ENCODE measurements at places on chromosomes 16 and 17.

- DNase-seq: no peak
Observed at GRCh38 chr17:60358606-60359225, 33.2 kb downstream of the USP32 start.

GRCh38 chr17:79000396-79001189 lies 9.0 kb downstream of the CANT1 start:
- DNase-seq: no peak

GRCh38 chr17:27085517-27085916 lies 208.4 kb upstream of the WSB1 start:
- DNase-seq: no peak

- DNase-seq: no peak
Observed at GRCh38 chr17:3804503-3804931, 3.5 kb upstream of the ITGAE start.

GRCh38 chr16:56047307-56048234 lies 143.7 kb upstream of the GNAO1 start:
- no peak for DNase-seq

DNA sequence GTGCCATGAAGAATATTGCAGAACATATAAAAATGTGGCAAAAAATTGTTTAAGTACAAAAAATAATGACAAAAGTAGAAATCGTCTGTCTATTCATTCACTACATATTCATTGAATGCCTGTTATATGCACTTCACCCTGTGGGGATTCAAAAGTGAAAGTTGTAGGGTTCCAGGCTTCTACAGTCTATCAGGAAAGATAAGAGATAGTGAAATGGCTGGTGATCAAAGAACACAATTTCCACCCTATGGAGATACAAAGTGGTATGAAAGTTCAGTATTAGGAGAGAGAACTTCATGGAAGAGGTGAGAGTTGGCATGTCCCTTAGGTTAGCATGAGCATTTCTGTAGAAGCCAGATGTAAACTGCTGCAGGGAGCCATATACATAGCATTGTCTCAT lies 127.0 kb upstream of the PMFBP1 start:
- DNase-seq: no peak

- DNase-seq: no peak
Observed at GRCh38 chr16:1258906-1259759, 3.3 kb downstream of the TPSD1 start.

GRCh38 chr17:9941305-9941704 lies 36.2 kb upstream of the RCVRN start:
- no peak for DNase-seq

DNA sequence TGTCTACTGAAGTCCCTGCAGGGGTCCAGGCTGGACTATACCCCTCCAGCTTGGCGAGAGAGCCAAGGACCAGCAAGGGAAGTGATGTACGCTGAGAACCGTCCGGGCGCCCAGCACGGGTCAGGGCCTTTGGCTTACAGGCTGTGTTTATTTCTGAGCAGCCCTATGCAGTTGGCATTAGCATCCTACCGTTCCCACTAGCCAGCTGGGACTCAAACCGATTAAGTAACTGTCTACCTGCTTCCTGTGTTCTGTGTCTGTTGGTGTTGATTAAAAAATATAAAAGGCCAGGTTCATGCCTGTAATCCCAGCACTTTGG lies 73.8 kb downstream of the CMIP start:
- no peak for DNase-seq

DNA sequence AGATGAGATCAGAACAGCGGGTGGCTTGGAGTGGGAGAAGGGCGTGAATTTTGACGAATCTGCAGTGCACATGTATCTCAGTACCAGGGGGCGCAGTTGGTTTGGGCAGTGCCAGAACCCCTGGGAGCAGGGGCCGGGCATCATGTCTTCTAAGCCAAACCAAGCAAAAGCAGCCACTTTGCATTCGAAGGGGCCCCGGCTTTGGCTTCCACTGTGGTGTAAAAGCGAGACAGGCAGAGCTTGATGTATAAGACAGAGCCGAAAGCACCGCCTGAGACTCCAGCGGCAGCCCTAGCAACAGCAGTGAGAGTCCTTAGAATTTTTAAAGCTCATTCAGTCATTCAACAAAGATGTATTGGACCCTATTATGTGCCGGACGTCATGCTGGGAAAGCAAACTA lies 3.8 kb upstream of the XYLT1 start:
- no peak for DNase-seq

DNA sequence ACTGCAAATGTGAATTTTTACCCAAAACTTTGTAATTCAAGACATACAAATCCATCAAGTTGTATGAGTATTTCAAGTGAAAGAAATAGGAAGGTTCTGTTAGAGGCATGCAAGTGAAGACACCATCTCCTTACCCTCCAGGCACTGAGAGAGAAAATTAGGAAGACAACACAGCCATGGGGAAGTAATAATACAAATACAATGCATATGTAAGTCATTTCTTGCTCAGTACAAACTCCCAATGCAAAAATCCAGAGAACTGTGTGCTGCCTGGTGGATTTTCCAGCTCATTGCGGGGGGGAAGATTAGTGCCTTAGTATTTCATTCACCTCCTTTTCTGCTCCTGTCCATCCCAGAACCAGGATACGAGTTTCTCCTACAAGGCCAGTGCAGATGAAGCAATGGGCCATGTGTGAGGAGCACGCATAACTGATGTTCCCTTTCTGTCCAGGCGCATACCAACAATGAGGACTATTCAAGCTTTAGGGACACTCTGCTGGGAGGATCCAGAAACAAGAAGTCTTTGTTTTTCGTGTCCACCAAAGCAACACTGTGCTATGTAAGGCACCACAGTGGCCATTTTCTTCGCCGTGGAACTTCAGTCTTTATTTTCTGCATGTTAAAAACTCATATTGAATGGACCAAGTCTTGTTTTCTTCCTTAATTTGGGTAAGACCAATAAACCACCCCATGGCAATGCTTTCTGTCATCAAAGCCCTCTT lies 143.7 kb upstream of the RCVRN start:
- DNase-seq: no peak

DNA sequence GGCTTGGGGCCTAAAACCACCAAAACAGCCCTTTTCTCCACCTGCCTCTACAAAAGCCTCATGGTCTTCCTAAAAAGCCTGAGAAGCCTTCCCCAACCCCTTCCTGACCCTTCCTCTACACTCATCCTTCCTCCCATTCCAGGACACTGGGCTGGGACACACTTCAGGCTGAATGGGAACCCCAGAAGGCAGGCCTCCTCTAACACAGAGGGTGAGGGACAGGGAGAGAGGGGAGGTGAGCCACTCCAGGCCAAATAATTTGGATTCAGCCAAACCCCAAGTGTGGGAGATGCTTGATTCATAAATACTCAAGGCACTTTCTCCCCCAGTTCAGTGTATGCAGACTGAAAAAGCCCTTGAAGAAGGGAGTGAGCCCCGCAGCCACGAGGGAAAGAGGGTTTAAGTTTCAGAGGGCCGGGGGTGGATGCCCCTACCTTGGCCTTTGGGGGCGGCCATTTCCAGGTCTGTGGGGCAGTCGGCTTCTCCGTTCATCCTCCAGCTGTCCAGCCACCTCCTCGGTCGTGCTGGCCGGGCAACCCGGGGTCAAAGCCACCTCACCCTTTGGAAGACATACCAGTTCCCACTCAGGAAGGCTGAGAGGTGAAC lies 1.6 kb downstream of the UBTF start:
- DNase-seq: no peak

GRCh38 chr17:49646391-49647255 lies 31.3 kb downstream of the SPOP start:
- DNase-seq: no peak

- no peak for DNase-seq
Observed at GRCh38 chr16:81175325-81175891, 63.1 kb upstream of the BCO1 start.

GRCh38 chr17:48605991-48606891 lies 1.5 kb upstream of the HOXB6 start:
- no peak for DNase-seq

GRCh38 chr17:80995131-80995530 lies 3.5 kb downstream of the CHMP6 start:
- DNase-seq: no peak

- DNase-seq: no peak
Observed at GRCh38 chr17:15298176-15298575, 33.0 kb upstream of the PMP22 start.

DNA sequence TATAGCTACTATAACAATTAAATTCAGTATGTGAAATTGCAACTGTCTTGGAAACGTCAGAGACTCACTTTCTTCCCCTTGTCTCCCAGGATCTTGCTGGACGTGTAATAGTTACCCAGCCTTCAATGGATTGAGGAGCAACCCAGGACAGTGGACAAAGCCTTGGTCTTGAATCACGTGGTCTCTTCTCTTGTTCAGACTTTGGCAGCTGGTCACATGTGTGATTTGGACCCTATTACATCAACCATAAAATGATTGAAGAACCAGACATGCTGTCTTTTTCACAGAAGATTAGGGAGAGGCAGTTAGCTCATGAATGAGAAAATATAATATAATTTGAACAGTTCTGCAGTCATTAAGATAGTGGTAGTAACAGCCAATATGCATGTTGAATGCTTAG lies 1085.5 kb upstream of the RBFOX1 start:
- DNase-seq: no peak

- no peak for DNase-seq
Observed at GRCh38 chr17:43410557-43411368, 12.0 kb downstream of the ARL4D start.

DNA sequence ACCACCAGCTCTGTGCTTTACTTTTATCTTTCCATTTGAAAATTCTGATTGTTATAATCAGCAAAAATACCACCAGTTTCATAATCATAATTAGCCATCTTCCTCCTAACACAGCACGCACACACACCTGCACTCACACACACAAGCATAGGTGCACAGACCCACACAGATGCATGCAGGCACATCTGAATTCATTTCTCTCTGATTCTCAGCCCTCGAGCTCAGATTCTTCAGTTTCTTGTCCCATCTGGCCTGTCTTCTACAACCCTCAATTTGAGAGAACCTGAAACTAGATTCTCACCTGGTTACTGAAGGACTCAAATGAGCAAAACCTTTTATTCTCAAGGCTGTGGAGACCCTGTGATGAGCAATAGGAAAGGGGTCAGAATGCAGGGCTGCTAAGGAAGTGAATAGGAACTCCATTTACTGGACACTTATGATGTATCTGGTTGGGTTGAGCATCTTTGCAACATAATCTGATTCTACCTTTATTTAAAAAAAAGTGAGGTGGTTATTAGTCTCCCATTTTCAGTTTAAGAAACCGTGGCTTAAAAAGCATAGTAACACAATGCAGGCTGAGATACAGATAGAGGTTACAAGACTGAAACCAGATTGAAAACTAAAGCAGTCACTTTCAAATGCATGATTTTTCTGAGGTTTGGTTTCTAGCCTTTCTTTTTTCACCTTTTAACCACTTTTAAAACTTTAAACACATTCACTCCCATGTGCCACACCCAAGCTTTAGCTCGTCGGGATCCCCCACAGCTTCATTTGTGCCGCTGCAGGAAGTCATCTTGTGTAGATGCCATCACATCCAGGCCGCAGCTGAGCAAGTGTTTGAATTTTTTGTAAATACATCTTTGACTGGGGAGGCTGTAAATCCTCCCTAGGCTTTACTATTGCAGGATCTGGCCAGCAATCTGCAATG lies 9.4 kb downstream of the KRT33A start:
- DNase-seq: peak; percentile 33

DNA sequence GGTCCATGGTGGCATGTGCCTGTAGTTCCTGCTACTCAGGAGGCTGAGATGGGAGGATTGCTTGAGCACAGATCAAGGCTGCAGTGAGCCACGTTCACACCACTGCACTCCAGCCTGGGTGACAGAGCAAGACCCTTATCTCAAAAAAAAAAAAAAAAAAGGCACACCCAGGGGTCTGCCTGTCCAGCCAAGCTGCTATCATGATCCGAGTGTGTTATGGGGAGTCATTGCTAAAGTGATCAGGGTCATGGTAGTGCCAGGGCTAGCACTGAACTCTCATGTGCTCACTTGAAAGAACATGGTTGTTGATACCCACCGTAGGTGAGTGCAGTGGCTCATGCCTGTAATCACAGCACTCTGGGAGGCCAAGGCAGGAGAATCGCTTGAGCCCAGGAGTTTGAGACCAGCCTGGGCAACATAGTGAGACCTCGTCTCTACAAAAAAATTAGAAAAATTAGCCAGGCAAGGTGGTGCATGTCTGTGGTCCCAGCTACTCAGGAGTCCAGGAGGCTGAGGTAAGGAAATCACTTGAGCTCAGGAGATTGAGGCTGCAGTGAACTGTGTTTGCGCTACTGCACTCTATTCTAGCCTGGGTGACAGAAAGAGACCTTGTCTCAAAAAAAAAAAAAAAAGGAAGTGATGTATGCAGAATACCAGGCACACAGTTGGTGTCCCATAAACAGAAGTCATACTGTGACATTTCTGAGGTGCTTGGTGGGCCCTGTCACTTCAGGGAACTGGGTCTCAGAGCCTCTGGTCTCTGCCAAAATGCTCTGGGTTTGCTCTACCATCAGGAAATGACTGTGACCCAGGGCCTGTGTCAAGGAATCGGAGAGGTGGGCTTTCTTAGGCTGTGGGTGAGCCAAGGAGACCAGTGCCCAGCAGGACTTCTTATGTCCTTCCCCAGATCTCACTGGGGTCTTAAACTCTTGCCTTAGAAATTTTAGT lies 2.2 kb downstream of the PRM1 start:
- DNase-seq: no peak

- DNase-seq: no peak
Observed at GRCh38 chr17:27631411-27631760, 398 bp downstream of the LGALS9 start.

GRCh38 chr17:53088481-53088880 lies 734.2 kb upstream of the KIF2B start:
- DNase-seq: no peak

- no peak for DNase-seq
Observed at GRCh38 chr17:17724307-17725010, 43.2 kb downstream of the RAI1 start.

DNA sequence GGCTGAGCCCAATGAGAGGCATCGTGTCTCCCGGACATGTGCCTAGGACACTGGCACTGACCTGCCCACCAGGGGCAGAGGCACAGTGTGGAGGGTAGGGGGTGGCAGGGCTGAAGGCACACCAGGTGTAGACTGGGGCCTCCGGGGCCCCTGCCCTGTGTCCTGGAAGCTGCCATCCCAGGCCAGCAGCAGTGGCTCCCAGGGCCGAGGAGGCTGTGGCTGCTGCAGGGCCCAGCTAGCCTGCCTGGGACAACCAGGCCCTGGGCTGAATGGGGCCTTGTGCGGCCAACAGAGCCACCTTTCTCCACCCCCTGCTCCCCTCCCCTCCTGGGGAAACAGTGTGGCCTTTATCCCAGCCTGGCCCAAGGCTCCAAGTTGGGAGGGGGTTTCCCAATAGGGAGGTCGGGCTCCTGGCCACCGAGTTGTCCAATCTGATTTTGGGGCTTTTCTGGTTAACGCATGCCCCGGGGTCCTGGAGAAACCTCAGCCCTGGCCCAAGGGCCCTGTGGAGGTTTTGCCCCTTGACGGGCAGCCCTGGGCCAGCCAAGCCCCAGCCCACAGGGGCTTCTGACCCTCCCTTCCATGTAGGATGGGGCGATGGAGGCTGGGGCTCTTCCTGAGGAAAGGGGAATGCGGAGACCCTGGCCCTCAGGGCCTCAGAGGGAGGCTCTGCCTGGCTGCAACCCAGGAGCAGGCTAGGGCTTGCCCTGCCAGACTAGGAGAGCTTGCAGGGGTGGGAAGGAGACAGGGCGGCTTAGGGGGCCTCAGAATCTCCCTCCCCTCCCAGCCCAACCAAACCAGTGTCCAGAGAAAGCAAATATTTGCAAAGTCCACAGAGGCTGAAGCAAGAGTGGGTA lies 4.2 kb downstream of the MTSS2 start:
- no peak for DNase-seq

All from stimulated activated CD8-positive, alpha-beta memory T cell treated with anti-CD3 and anti-CD28 coated beads, Interleukin-12 subunit alpha, Interleukin-12 subunit beta, amount 100 ng/mL, for 1 hour (primary cell).